ENCODE measurements at places on chromosomes 4 and X.

- no peak for DNase-seq
Observed at GRCh38 chrX:114787061-114787460, 203.2 kb downstream of the HTR2C start.

DNA sequence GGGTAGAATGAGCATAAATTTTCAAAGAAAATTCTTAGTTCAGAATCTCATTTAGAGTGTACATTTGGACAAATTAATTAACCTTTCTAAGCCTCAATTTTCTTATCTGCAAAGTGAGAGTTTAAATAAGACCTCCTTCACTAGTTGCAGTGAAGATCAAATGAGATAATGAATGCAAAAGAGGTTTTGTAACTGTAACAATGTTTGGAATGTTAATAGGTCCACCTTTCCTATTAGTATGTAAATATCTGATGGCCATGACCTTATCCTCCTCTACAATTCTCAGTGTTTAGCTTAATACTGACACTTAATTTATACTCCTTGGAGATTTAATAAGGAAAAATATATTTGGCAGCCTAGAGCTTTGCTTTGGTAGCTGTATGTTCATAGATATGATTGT lies 138.8 kb downstream of the GABRG1 start:
- no peak for DNase-seq

DNA sequence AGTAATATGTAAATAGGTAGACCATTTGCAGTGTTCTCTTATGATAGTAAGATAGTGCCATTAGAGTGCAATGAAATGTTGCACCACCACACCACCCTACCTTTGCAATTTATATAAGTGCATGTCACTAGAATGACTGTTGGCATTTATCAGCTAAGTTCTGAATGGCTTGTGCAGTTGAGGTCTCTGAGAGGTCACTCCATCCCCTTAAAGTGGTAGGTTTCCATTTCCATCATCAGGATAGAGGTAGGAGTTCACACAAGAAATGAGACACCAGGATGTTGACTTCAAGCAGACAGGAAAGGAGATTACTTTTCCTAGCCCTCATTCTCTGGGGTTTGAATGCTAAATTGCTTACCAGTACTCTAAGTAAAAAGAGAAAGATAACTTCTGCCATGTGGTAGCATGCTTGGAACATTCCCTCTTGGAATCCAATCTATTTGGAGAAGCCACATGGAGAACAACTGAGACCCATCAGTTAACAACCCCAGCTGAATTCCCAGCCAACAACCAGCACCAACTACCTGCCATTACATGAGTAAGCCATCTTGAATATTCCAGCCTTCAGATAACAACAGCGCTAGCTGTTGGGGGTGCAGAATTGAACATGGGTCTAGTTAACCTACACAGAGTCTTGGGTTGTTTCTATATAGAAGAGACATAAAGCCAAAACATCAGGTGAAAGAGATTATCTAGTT lies 6.7 kb upstream of the LRBA start:
- DNase-seq: no peak

DNA sequence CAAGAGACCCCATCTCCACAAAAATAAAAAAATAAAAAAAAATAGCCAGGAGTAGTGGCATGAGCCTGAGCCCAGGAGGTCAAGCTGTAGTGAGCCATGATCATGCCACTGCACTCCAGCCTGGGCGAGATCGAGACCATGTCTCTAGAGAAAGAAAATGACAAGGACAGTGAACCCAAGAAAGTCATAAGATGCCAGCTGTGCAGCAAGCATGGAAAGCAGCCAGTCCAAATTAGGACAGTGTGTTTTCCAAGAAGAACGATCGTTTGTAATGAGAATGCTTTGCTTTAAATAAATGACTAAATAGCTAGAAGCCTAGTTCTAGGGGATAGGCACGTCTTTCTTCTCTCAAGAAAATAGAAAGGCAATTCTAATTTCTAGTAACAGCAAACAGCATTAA lies 58.4 kb upstream of the MSANTD1 start:
- no peak for DNase-seq

DNA sequence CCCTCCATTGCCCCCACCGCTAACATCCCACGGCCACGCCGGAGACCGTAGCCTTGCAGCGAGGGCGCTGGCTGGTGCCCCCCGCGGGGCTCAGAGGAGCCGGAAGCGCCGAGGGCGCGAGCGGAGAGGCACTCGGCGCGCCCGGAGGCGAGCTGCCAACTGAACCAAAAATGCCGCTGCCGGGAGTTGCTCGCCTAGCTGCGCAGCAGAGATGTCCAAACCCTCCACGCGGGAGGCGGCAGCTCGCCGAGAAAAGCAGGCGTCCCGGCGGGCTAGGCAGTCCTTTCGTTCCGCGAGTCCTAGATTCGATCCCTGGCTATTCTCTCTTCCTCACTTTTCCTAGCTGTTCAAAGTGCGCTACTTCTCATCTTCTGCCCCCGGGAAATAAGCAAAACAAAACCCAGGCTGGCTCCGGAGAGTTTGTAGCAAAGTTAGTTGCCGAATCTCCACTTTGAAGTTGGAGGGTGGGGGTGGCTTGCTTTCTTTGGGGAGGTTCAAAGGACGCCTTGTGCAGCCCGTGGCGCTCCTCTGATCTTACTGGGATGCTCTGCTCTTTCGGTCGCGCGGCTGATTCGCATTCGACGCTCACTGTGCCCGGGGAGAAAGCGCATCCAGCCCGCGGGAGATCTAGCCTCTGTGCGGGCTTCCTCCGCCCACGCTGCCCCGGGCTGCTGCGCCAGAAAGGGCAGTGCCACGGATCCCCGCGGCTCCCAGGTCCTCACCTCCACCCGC lies 723 bp downstream of the NKX6-1 start:
- peak; percentile 32 for DNase-seq

- no peak for DNase-seq
Observed at GRCh38 chrX:129490330-129490729, 33.0 kb downstream of the SMARCA1 start.

GRCh38 chr4:42296196-42296595 lies 101.1 kb upstream of the SHISA3 start:
- DNase-seq: no peak
